ENCODE measurements at places on chromosomes 6 and 20.

DNA sequence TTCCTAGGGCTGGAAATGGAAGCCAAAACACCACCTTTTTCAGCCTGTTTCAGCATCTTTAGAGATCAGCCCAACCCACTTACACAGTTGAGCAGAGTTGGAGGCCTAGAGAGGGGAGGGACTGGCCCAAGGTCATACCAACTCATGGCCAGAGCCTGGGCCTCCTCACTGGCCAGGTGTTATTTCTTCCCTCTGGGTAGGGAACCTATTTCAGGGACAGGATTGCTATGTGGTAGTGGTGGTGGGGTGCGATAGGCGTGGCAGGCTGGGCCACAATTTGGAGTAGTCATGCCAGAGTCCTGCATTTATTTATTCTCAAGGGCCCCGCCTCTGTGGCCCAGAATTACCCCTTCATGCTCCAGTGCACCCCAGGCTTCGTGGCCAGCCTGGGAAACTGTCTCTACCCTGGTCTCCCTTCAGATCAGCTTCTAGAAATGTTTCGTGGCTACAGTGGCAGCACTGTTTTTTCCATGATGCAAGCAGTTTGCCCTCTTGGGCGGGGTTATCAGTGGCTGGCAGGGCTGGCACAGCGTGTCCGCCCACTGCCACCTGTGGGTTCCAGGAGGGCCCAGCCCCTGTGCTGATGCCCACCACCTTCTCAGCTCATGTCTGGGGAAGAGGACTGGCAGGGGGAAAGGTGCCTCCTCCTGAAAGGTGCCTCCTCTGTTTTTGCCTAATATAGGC, 6.2 kb downstream of the VEGFA start:
- H3K4me1 ChIP-seq: no peaks in the 10 kb centered on the region
- no peak for DNase-seq
- H3K27me3 ChIP-seq: no peaks in the 10 kb centered on the region
- no peak overlapping the region for H3K27ac ChIP-seq
- peaks cover 44% of the 10 kb centered on the region for H3K36me3 ChIP-seq

DNA sequence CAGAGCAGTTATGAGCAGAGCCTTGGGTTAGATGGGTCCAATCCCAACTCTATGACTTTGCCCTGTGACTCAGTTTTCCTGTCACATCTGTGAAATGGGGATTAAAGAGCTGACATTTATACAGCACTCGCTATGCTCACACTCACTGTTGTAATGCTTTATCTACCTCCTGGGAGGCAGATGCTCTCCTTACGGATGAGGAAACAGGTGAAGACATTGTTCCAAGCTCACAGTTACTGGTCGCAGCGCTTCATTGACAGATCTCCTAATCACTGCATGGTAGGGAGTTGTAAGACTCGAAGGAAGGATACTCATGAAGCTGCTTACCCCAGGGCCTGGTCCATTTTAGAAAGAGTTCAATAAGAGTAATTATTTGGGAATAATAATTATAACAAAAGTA, 2.9 kb upstream of the MYLK2 start:
- H3K36me3 ChIP-seq: no peaks in the 10 kb centered on the region
- H3K4me1 ChIP-seq: peaks cover 74% of the 10 kb centered on the region
- peak overlapping the region; percentile 83 for H3K27ac ChIP-seq
- DNase-seq: no peak
- no peak overlapping the region for H3K4me3 ChIP-seq

DNA sequence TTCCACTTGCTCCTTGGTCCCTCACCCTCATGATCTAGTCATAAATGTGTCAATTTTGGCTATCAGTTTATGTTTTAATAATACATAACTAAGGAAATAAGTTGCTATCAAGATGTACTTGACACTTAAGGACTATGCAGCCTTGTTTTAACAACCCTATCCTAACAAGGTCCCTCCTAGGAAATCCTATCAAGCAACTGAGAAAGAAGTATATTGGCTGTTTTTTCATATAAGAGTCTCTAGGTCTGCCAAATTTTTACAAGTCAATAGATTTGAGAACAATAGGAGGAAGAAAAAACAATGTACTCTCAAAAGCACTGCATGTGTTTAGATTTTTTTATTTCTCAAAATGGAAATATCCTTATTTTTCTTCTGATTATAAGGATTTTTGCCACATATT, 14.7 kb downstream of the FILIP1 start:
- DNase-seq: no peak
- peaks cover 11% of the 10 kb centered on the region for H3K4me1 ChIP-seq
- H3K36me3 ChIP-seq: no peaks in the 10 kb centered on the region
- no peak overlapping the region for H3K27ac ChIP-seq
- no peaks in the 10 kb centered on the region for H3K27me3 ChIP-seq

DNA sequence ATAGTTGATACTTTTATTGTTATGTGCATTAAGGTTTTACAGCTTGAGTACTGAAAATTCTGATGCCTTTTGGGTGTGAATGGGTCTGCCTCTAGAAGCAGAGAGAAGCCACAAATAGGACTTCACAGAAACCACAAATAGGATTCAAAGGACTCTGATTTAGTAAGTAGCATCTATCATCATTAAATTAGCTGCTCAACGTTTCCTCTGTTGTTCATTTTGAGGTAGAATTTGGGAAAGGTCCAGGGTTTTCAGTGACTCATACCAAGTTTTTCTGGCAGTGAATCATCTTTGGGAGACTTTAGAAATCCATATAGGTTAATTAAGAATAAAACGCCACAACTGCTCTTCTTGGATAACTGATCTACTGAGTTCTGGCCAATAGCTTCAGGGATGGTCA, 105.1 kb downstream of the PHF3 start:
- no peaks in the 10 kb centered on the region for H3K27me3 ChIP-seq
- no peak overlapping the region for H3K4me3 ChIP-seq
- DNase-seq: no peak
- no peaks in the 10 kb centered on the region for H3K4me1 ChIP-seq
- no peaks in the 10 kb centered on the region for H3K36me3 ChIP-seq
- no peak overlapping the region for H3K27ac ChIP-seq

GRCh38 chr20:57514273-57514751, 10.6 kb downstream of the CTCFL start:
- DNase-seq: peak; percentile 81
- H3K27me3 ChIP-seq: peaks cover 5% of the 10 kb centered on the region
- H3K36me3 ChIP-seq: no peaks in the 10 kb centered on the region

DNA sequence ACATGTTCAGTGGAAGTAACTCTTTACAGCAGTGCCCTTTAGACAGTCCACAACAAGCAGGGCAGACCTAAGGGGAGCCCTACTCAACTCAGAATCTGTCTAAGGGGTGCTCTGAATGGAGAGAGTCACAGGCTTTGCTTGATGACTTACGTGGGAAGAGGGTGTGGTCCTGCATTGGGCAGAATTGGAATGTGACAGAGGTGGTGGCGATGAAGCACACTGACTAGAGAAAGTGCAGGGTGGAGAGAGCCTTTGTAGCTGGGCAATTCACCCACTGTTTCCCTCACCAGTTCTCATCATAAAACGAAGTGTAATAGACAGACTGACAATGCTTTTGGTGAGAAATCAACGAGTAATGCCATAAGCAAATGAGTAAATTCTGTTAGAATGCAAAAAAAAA, 11.2 kb downstream of the TP53INP2 start:
- peaks cover 46% of the 10 kb centered on the region for H3K36me3 ChIP-seq
- H3K27ac ChIP-seq: no peak overlapping the region
- no peak overlapping the region for H3K4me3 ChIP-seq
- DNase-seq: no peak
- no peaks in the 10 kb centered on the region for H3K4me1 ChIP-seq
- H3K27me3 ChIP-seq: no peaks in the 10 kb centered on the region

- H3K27me3 ChIP-seq: no peaks in the 10 kb centered on the region
- H3K4me3 ChIP-seq: no peak overlapping the region
- no peak for DNase-seq
- H3K27ac ChIP-seq: no peak overlapping the region
Measured at GRCh38 chr20:12966468-12967085, 42.2 kb upstream of the SPTLC3 start.

GRCh38 chr6:136415351-136416007, 125.8 kb upstream of the BCLAF1 start:
- no peaks in the 10 kb centered on the region for H3K4me1 ChIP-seq
- H3K4me3 ChIP-seq: no peak overlapping the region
- DNase-seq: peak; percentile 44
- no peaks in the 10 kb centered on the region for H3K27me3 ChIP-seq
- H3K27ac ChIP-seq: no peak overlapping the region
- H3K36me3 ChIP-seq: no peaks in the 10 kb centered on the region

GRCh38 chr6:3226481-3227362, 731 bp downstream of the TUBB2B start:
- peaks cover 47% of the 10 kb centered on the region for H3K27me3 ChIP-seq
- peak overlapping the region; percentile 31 for H3K4me3 ChIP-seq
- no peak for DNase-seq

DNA sequence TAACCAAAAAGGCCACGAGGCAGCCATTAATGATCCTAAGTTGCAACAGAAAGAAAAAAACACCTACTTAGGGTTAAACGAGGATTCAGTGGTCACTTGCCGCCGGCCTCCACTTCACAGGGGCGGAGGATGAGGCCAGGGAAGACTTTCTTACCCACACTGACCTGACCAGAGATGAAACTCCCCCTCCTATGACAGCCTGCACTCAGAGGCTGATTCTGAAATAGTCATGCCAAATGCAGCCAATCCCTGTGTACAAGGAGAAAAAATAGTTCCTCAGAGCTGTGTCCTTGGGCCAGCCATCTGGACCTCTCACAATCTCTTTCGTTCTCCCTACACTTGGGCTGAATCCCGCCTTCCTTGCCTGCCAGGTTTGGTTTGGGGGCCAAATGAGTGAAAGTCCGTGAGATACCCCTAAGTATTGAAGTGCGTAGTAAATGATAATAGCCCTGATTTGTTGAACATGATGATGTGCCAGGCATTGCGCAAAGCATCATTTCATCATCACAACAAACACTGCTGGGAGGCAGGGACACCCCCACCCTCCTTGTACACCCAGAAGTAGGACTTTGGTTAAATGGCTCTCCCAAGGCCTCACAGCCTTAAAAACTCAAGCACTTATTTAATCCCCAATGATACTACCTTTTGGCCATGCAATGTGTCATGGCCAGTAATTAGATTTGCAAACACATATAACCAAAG, 3.2 kb upstream of the IRF4 start:
- H3K36me3 ChIP-seq: no peaks in the 10 kb centered on the region
- no peak for DNase-seq
- no peak overlapping the region for H3K4me3 ChIP-seq

- no peaks in the 10 kb centered on the region for H3K36me3 ChIP-seq
- H3K4me1 ChIP-seq: peaks cover 11% of the 10 kb centered on the region
- peak overlapping the region; percentile 61 for H3K27ac ChIP-seq
- H3K27me3 ChIP-seq: no peaks in the 10 kb centered on the region
Measured at GRCh38 chr6:136751522-136751956, 40.7 kb downstream of the MAP3K5 start.

DNA sequence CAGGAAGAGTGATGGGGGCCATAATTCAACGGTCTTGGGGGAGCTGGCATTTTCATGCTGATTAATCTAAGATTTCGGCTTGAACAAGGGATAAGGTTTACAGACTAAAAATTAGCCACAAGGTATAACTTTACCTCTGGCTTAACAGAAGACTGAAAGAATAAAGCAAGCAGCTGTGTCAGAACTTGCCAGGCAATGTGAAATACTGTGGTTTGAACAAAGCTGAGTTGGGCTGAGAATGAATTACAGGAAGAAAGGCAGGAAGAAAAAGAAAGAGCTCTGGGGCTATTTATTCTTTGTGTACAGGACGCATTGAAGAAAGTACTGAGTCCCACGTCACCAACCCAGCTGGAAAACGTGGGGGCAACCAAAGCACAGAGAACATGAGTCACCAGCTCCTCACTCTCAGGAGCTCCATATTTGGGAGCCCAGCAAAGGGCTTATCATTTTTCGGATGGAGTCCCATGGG, 121.5 kb upstream of the NEDD9 start:
- H3K4me3 ChIP-seq: no peak overlapping the region
- H3K4me1 ChIP-seq: no peaks in the 10 kb centered on the region
- H3K36me3 ChIP-seq: no peaks in the 10 kb centered on the region
- DNase-seq: peak; percentile 91
- H3K27ac ChIP-seq: peak overlapping the region; percentile 74

Data from tibial artery (tissue), 4 donors.